ENCODE measurements at places on chromosomes 5 and 9.

GRCh38 chr5:74587890-74588289 is 52.6 kb downstream of the ENC1 start:
- ATAC-seq = no peak
- H3K27ac ChIP-seq = no peak overlapping the region
- H3K4me3 ChIP-seq = no peak overlapping the region

DNA sequence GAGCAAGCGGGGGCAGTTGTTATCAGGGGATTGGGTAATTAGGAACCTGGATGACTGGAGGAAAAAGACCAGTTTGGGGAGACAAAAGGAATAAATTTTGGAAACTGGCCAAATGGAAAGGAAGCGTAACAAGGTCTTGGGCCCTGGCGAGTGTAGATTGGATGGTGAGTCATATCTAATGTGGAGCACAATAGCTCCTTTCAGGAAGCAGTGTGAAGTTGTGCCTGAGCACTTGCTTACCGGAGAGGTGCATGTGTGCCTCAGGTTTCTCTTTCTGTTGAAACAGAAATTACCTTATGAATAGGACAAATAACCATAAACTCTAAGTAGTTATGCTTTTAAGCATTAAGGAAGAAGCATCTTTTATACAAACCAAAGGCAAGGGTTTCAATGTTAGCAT is 176.4 kb downstream of the KIF4B start:
- H3K36me3 ChIP-seq = no peaks in the 10 kb centered on the region
- no peak for ATAC-seq
- no peaks in the 10 kb centered on the region for H3K4me1 ChIP-seq
- H3K4me3 ChIP-seq = no peak overlapping the region
- H3K27ac ChIP-seq = no peak overlapping the region

GRCh38 chr5:4627929-4628328 is 512.2 kb upstream of the ADAMTS16 start:
- H3K4me1 ChIP-seq = no peaks in the 10 kb centered on the region
- ATAC-seq = no peak
- H3K27ac ChIP-seq = no peak overlapping the region
- no peak overlapping the region for H3K4me3 ChIP-seq

DNA sequence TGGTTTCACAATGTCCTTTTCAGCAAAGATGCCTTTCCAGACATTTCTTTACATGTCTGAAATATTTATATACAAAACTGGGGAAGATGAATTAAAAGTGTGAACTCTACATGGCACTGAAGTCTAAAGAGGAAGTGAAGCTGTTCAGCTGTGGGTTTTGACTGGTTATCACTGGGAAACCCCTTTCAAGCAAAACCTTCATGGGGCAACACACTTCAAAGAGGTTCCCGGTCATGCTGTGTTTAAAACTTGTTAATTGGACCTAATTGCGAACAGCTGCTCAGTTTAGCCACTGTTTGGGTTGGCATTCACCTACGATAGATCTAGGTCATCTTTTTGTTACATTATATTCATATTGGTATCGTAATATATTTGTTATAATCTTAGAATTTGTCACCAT is 20.0 kb upstream of the GDNF start:
- H3K36me3 ChIP-seq = no peaks in the 10 kb centered on the region
- no peak overlapping the region for H3K27ac ChIP-seq
- no peaks in the 10 kb centered on the region for H3K4me1 ChIP-seq

GRCh38 chr9:26033336-26033735 is 355.1 kb upstream of the TUSC1 start:
- no peaks in the 10 kb centered on the region for H3K36me3 ChIP-seq
- no peak overlapping the region for H3K27ac ChIP-seq
- no peaks in the 10 kb centered on the region for H3K4me1 ChIP-seq
- no peaks in the 10 kb centered on the region for H3K27me3 ChIP-seq
- no peak for ATAC-seq

DNA sequence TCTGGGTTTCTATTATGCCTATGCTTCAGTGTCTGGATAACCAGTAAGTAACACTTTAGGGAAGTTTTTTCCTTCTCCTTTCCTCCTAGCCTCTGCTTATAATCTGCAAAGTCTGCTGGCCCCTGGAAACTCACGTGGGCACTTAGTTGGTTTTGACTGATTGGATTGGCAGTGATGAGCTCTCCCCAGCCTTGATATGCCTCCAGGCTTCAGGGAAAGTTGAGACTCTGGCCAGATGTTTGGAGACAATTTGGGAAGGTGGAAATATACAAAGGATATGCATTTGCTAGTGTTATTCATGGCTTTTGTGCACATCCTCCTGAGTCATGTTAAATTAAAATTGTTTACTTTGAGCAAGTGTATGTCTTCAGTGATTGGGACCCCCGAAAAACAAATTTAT is 160.2 kb upstream of the IL12B start:
- no peaks in the 10 kb centered on the region for H3K4me1 ChIP-seq
- no peak overlapping the region for H3K4me3 ChIP-seq
- ATAC-seq = no peak
- H3K27ac ChIP-seq = no peak overlapping the region
- H3K27me3 ChIP-seq = peaks cover 3% of the 10 kb centered on the region

DNA sequence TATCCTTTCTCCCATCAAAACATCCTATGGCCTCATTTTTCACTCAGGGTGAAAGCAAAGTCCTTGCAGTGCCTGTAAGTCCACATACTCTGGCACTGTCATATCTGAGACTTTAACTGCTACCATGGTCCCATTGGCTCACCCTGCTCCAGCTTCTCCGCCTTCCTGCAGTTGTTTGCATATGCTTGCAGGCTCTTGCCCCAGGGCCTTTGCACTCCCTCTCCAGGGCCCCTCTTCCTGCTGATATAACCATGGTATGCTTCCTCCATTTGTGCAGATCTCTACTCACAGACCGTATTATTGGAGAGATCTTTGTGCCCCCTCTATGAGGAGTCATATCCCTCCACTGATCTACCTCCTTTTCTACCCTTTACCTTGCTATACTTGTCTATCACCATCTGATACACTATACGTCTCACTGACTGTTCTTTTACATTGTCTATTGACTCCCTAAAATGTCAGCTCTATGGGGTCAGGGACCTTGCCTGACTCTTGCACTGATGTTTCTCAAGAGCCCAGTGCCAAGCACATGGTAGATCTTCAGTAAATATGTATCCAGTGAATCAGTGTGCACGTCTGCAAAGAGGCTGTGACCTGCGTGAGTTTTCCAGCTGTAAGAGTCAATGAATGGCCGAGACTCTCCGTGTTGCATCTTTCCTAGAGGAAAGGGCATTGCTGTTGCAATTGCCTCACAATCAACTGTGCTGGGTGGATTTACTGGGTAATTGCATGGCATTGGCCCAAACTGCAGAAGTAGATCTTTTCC is 81.7 kb upstream of the CPEB4 start:
- no peaks in the 10 kb centered on the region for H3K4me1 ChIP-seq
- H3K4me3 ChIP-seq = no peak overlapping the region
- H3K36me3 ChIP-seq = no peaks in the 10 kb centered on the region
- H3K27ac ChIP-seq = no peak overlapping the region

GRCh38 chr5:181133610-181134231 is 2.8 kb upstream of the OR2V1 start:
- peaks cover 39% of the 10 kb centered on the region for H3K27me3 ChIP-seq
- H3K27ac ChIP-seq = no peak overlapping the region
- H3K4me3 ChIP-seq = no peak overlapping the region

DNA sequence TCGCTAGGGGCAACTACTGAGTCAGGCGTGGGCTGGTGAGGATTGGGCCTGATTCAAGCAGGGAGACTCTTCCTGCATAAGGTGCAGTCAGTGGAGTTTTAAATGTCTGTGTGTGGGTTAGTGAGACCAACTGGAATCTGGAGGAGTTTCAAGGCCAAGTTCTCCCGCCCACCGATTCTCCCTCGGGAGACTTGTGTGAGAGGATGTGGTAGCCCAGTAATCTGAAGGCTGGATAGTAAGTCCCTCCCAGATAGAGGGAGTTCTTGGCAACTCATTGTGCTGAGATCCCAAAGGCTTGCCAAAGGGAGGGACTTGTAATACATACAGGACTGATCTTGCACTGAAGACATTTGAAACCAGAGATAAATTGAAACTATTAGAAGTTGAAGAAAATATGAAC is 51.8 kb downstream of the WDR36 start:
- H3K4me1 ChIP-seq = peaks cover 8% of the 10 kb centered on the region
- H3K27me3 ChIP-seq = peaks cover 3% of the 10 kb centered on the region
- ATAC-seq = no peak
- H3K36me3 ChIP-seq = no peaks in the 10 kb centered on the region
- H3K27ac ChIP-seq = no peak overlapping the region

DNA sequence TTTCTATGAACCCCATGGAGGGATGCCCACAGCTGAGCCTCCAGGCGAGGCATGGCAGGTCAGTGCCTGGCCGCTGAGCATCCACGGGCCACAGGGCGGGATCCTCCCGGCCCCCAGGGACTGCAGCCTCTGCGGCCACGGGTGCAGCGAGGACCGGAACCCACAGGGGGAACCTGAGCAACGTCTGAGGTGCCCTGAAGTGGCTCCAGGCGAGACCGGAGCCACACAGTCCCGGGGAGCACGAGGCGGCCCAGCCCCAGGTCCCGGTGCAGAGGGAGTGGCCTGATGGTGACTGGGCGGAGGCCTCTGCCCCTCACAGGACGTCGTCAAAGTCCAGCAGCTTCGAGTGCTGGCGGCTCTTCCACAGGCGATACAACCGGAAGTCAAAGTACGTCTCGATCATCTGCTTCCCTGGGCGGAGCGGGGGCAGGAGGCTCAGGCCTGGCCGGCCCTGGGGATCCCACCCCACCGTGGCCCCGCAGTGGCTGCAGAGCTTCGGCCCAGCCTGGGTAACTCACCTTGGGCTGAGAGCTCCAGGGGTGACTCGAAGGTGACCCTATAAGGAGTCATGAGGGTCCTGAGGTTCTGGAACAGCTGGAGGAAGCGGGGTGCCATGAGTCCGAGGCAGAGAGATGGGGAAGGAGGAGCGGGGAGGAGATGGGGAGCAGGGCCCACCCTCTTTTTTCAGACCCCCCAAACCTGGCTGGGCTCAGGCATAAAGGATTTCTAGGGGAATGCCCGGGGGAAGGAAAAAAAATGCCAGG is 8.1 kb upstream of the ENTPD8 start:
- no peak for ATAC-seq
- no peaks in the 10 kb centered on the region for H3K36me3 ChIP-seq
- no peak overlapping the region for H3K27ac ChIP-seq

DNA sequence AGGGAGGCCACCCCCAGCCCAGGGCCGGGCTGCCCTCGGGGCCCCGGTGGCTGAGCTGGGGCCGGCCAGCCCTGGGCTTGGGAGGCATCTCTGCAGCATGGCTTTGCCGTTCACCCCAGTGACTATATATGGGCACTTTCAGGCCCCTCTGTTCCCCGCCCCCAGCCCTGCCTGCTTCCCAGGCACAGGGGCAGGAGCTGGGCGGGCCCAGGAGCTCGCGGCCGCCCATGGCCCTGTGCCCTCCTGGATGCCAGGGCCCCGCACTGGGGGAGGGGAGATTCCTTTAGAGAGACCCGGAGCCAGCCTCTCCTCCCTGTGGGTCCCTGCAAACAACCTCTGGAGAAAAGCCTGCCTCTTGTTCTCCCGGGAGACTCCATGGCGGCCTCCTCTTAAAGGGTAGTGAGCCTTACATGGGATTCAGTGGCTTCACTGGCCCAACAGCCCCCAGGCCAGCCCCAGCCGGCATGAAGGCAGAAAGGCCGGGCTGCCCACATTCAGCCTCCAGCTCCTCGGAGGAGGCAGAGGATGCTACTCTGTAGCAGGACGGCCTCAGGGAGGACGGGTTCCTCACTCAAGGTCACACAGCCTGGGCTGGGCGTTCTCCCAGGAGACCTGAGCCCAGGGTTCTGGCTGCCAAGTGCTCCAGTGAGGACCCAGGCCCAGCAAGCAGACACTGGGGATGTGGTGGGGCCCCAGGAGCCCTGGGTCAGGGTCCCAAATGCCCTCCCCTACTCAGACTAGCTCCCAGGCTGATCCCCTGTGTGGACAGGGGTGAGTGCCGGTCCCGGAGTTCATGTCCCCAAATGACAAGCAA is 4.1 kb downstream of the NACC2 start:
- peak overlapping the region; percentile 38 for H3K27ac ChIP-seq
- H3K27me3 ChIP-seq = no peaks in the 10 kb centered on the region
- no peak for ATAC-seq
- no peak overlapping the region for H3K4me3 ChIP-seq

DNA sequence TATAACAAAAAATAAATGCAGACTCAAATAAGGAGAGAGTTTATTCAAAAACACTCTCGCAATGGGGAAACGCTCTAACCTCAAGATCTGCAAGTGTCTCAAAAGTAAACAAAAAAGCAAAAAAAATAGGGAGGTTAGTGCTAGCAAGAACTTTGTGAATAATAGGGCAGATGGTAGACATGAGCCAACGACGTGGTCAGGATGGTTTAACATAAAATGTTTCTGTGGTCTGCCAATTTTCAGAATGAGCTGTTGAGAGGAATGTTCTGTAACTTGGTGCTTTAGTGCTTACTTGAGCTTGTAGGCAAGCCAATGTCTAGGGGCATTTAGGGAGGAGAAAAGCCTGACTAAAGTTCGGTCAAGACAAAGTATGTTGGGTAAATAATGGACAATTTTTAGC is 1813.9 kb upstream of the CDH6 start:
- ATAC-seq = no peak
- H3K36me3 ChIP-seq = no peaks in the 10 kb centered on the region
- H3K27ac ChIP-seq = no peak overlapping the region
- no peak overlapping the region for H3K4me3 ChIP-seq

GRCh38 chr5:153953411-153953810 is 85.3 kb downstream of the FAM114A2 start:
- no peaks in the 10 kb centered on the region for H3K4me1 ChIP-seq
- no peaks in the 10 kb centered on the region for H3K27me3 ChIP-seq
- no peak for ATAC-seq

GRCh38 chr9:83281306-83282255 is 218.6 kb upstream of the RASEF start:
- no peak for ATAC-seq
- H3K4me1 ChIP-seq = no peaks in the 10 kb centered on the region
- H3K36me3 ChIP-seq = no peaks in the 10 kb centered on the region
- no peak overlapping the region for H3K27ac ChIP-seq
- H3K27me3 ChIP-seq = no peaks in the 10 kb centered on the region

DNA sequence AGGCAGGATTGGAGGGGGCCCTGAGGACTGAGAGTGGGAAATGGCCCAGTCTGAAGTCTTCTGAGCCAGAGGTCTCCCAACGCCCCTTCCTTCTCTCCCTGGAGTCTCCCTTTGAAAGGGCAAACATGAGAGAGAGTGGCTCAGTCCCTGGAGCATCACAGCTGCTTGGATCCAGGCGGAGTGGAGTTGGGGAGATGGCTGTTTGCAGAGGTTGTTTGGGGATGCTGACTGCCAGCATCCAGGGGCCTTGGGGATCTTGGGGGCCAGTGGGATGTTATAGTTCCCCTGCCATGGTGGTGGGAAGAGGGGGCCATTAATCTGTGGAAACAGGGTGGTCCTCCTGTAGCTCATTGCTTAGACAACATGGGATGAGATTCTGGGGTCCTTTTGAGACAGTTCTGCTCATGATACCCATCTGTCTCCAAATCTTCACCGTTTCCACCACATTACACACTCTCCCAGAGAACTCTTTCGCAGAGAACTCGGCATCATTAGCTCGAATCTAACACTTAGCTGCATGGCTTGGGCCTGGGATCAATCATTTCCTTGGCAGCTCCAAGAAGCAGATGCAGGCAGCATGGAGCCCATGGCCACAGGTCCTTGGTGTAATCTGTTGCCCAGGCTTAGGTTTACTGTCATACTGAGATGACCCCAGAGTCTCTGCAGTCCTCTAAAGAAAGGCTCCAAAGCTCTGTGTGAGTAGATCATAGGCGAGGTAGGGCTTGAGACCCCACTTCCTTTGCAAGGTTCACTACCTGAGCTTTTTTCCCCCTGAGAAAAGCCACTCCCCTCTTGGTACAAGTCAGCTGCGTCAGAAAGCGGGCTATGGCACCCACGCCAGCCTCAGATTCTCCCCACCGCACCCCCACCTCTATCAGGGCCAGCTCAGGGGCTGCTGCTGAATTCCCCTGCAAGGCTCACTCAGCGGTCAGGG is 54.4 kb upstream of the SH3PXD2B start:
- ATAC-seq = no peak
- no peaks in the 10 kb centered on the region for H3K4me1 ChIP-seq
- H3K27ac ChIP-seq = no peak overlapping the region
